ENCODE measurements at places on chromosomes 3 and 15.
A peak's percentile ranks its signal among the peaks of the same experiment; 100 is the strongest.

- no peak for DNase-seq
Measured at GRCh38 chr15:78810362-78811123, 721 bp downstream of the ADAMTS7 start.

GRCh38 chr3:113552851-113553250 is 20.5 kb downstream of the SIDT1 start:
- no peak for DNase-seq

GRCh38 chr15:62545467-62546227 is 380.6 kb upstream of the C2CD4B start:
- no peak for DNase-seq

- no peak for DNase-seq
Measured at GRCh38 chr3:127654374-127654773, 18.4 kb upstream of the ABTB1 start.

- peak; percentile 19 for DNase-seq
Measured at GRCh38 chr3:13093687-13094086, 20.5 kb upstream of the IQSEC1 start.
